Vagina (tissue), 2 donors: ENCODE measurements at places on chromosomes 12 and 14. TPM values are rescaled to one million over a fixed set of nuclear protein-coding genes. Genes with fewer than 3 reads are reported as not detected.

TPH2 gene
- total RNA-seq = not detected

DAO gene
- not detected for total RNA-seq

DNA sequence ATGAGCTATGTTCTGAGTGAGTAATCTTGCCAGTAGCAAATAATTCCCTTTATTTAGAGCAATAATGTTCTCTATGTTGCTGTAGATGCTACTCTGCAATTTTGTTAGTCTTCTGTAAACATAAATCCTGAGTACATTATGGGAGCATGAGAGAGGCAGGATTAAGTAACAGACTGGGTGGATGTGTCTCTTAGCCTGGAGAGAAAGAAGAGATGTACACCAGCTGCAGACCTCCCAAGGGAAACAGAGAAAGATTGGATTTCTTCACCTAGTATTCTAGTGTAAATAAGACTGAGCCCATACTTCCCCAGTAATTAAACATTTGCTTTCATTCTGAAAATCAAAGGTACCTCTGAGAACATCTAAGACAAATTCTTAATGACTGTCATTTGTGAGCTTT lies 564.0 kb downstream of the TRHDE start:
- no peaks in the 10 kb centered on the region for H3K27me3 ChIP-seq
- no peaks in the 10 kb centered on the region for H3K36me3 ChIP-seq
- no peak overlapping the region for H3K27ac ChIP-seq
- no peak for DNase-seq
- no peaks in the 10 kb centered on the region for H3K4me1 ChIP-seq

DNA sequence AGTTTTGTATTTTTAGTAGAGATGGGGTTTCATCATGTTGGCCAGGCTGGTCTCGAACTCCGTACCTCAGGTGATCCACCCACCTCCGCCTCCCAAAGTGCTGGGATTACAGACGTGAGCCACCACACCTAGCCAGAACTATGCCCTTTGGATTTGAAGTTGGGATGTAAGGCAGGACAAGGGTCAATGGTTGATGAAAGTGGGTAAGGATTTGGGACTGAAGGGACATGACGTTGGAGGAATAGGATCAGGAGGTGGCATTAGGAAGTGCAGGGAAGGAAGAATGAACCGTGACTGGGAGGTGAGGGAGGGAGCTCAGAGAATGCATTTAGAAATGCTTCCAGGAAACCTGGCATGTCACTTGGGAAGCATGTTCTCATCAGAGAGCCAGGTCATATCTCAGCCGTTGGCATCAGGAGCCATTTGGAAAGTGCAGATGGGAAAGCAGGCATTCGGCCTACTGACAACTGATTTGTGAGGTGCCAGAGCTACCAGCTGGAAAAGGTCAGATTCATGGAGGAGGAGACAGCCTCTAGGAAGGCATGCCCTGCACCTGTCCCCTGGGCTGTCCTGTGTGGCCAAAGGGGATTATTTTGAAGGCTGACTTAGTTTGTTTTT lies 2.2 kb downstream of the CRADD start:
- no peaks in the 10 kb centered on the region for H3K36me3 ChIP-seq
- peak overlapping the region; percentile 93 for H3K27ac ChIP-seq
- DNase-seq = no peak
- peaks cover 62% of the 10 kb centered on the region for H3K4me1 ChIP-seq
